Esophagus muscularis mucosa (tissue), 4 donors: ENCODE measurements at places on chromosomes 7 and 10. TPM values are rescaled to one million over a fixed set of nuclear protein-coding genes. Genes with fewer than 3 reads are reported as not detected.

Gene GNAT3
- total RNA-seq = not detected

Gene ABCB1
- 7.6 TPM for total RNA-seq

Gene BZW2
- total RNA-seq = 58.1 TPM

GRCh38 chr10:100715445-100716385, 29.7 kb upstream of the PAX2 start:
- no peak overlapping the region for H3K27ac ChIP-seq
- DNase-seq = no peak
- peaks cover 96% of the 10 kb centered on the region for H3K27me3 ChIP-seq
- H3K4me3 ChIP-seq = peak overlapping the region; percentile 46
- peaks cover 16% of the 10 kb centered on the region for H3K4me1 ChIP-seq
- H3K36me3 ChIP-seq = no peaks in the 10 kb centered on the region

Gene HSPB1
- total RNA-seq = 1,674 TPM

- no peak overlapping the region for H3K27ac ChIP-seq
- H3K27me3 ChIP-seq = no peaks in the 10 kb centered on the region
- no peak overlapping the region for H3K4me3 ChIP-seq
Measured at GRCh38 chr10:30915146-30915545, 116.5 kb downstream of the ZNF438 start.

Gene KIF20B
- total RNA-seq = 1.8 TPM

Gene KIN
- 3.1 TPM for total RNA-seq

Gene TMEM184A
- total RNA-seq = 0.42 TPM

DNA sequence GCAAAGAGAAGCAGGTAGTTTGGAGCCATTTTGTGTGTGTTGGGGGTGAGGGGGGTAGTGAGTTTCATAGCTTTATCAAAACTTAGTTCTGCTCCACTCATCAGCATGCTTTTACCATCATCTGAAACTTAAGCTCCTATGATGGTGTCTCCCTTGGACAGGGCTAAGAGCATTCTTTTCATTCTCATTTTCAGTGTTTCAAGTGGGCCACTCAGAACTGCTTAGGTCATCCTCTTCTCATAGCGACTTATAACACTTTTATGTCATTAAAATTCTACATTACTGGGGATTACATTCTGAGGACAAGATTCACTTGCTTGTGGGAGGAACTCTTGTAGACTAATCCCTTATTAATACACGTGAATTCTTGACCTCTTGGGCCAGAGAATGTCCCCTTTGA, 649.4 kb downstream of the SUGCT start:
- H3K36me3 ChIP-seq = no peaks in the 10 kb centered on the region
- DNase-seq = no peak
- no peaks in the 10 kb centered on the region for H3K27me3 ChIP-seq
- H3K4me3 ChIP-seq = no peak overlapping the region

- H3K4me1 ChIP-seq = peaks cover 30% of the 10 kb centered on the region
- H3K27ac ChIP-seq = no peak overlapping the region
- H3K36me3 ChIP-seq = no peaks in the 10 kb centered on the region
- no peak for DNase-seq
- no peaks in the 10 kb centered on the region for H3K27me3 ChIP-seq
- H3K4me3 ChIP-seq = no peak overlapping the region
Measured at GRCh38 chr7:31906479-31907171, 163.6 kb downstream of the PDE1C start.

- H3K4me1 ChIP-seq = no peaks in the 10 kb centered on the region
- H3K27me3 ChIP-seq = no peaks in the 10 kb centered on the region
- no peak for DNase-seq
- H3K27ac ChIP-seq = no peak overlapping the region
- no peaks in the 10 kb centered on the region for H3K36me3 ChIP-seq
Measured at GRCh38 chr10:74754381-74754821, 72.0 kb upstream of the KAT6B start.

GRCh38 chr10:71975087-71975870, 11.1 kb downstream of the CHST3 start:
- DNase-seq = no peak
- peak overlapping the region; percentile 83 for H3K27ac ChIP-seq
- H3K36me3 ChIP-seq = no peaks in the 10 kb centered on the region
- no peak overlapping the region for H3K4me3 ChIP-seq

DNA sequence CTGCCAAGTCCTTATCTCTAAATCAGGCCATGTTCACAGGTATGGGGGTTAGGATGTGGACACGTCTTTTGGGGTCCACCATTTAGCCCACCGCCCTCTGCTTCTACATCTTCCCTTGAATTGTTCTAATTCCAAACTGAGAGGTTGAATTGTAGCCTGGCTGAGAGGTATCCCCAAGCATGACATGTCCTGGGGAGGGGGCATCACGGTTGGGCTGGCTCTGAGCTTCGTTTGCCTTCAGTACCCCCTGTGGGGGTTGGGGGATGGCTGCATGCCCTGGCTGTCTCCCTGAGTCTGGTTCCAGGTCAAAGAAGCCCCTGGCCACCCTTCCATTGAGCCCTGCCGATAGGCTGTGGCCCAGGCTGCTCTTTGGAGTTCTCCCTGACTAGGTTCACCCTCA, 204.6 kb downstream of the GLRX3 start:
- H3K36me3 ChIP-seq = no peaks in the 10 kb centered on the region
- no peaks in the 10 kb centered on the region for H3K4me1 ChIP-seq
- H3K27ac ChIP-seq = no peak overlapping the region
- H3K27me3 ChIP-seq = no peaks in the 10 kb centered on the region
- H3K4me3 ChIP-seq = no peak overlapping the region

- no peak for DNase-seq
- H3K4me1 ChIP-seq = peaks cover 17% of the 10 kb centered on the region
- H3K36me3 ChIP-seq = no peaks in the 10 kb centered on the region
- peaks cover 16% of the 10 kb centered on the region for H3K27me3 ChIP-seq
- peak overlapping the region; percentile 64 for H3K4me3 ChIP-seq
- no peak overlapping the region for H3K27ac ChIP-seq
Measured at GRCh38 chr7:87476179-87476557, 688 bp upstream of the ABCB4 start.

Gene ST8SIA6
- 1.3 TPM for total RNA-seq

Gene GHRHR
- not detected for total RNA-seq

GRCh38 chr10:19119191-19119590, 70.6 kb downstream of the MALRD1 start:
- no peak for DNase-seq
- no peak overlapping the region for H3K27ac ChIP-seq
- H3K4me3 ChIP-seq = no peak overlapping the region
- no peaks in the 10 kb centered on the region for H3K27me3 ChIP-seq

Gene STEAP2
- 20.0 TPM for total RNA-seq

- no peaks in the 10 kb centered on the region for H3K36me3 ChIP-seq
- DNase-seq = no peak
- no peaks in the 10 kb centered on the region for H3K27me3 ChIP-seq
- no peak overlapping the region for H3K27ac ChIP-seq
Measured at GRCh38 chr7:112398534-112398933, 51.7 kb upstream of the IFRD1 start.

Gene HERPUD2
- total RNA-seq = 35.5 TPM

GRCh38 chr10:32412499-32412853, 33.5 kb upstream of the CCDC7 start:
- peaks cover 38% of the 10 kb centered on the region for H3K4me1 ChIP-seq
- no peak overlapping the region for H3K4me3 ChIP-seq
- peak overlapping the region; percentile 71 for H3K27ac ChIP-seq
- H3K36me3 ChIP-seq = no peaks in the 10 kb centered on the region
- no peaks in the 10 kb centered on the region for H3K27me3 ChIP-seq

Gene PKD2L1
- not detected for total RNA-seq

DNA sequence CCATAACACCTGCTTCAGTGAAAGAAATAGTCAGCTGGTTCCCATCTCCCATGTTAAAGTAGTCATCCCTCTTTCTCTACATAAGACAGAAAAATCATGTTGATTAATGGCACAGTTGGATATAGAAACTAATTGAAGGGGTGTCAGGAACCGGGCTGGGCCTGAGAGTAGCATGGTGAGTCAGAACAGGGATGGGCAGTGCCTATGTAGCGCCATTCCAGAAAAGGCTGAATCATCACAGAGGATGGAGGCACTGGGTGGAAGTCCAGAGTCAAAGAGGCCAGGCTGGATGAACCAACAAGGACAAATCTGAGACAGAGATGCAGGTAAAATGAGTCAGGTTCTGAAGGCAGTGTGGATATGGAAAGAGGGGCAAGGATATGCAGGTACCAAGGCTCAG, 201.2 kb downstream of the LHFPL3 start:
- no peaks in the 10 kb centered on the region for H3K4me1 ChIP-seq
- DNase-seq = peak; percentile 45
- no peaks in the 10 kb centered on the region for H3K36me3 ChIP-seq

- no peak overlapping the region for H3K4me3 ChIP-seq
- H3K36me3 ChIP-seq = no peaks in the 10 kb centered on the region
- no peaks in the 10 kb centered on the region for H3K27me3 ChIP-seq
- H3K4me1 ChIP-seq = no peaks in the 10 kb centered on the region
Measured at GRCh38 chr10:80855348-80855971, 317.8 kb downstream of the SH2D4B start.

DNA sequence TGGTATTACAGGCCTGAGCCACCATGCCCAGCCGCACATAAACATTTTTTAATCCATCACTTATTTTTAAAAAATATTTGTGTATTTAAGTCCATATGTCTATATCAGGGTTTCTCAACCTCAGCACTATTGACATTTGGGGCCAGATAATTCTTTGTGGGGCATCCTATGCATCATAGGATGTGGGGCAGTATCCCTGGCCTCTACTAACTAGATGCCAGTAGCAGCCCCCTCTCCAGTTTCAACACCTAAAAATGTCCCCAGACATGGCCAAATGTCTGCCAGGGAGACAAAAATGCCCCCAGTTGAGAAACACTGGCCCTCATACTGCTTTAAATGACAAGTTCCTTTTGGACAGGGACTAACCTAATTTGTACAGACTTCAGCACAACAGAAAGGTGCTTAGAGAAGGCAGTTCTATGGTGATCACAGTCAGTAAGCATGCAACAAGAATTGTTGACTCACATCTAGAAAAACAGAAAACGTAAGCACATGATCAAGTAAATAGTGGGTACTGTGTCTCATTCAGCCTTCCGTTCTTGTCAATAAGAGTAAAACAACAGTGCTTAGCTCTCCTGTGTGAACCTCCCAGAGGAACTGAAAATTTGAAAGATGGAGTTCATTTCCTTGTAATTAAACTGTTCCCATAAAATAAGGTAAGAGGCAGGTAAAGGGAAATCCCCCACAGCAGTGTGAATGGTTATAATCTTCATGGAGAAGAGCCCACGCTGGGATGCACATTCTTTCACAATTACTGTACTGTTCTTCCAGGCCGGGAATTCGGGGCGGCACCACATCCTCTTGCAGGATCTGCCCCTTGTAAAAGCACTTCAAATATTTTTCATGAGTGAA, 17.3 kb upstream of the ADRB1 start:
- peaks cover 17% of the 10 kb centered on the region for H3K4me1 ChIP-seq
- DNase-seq = no peak
- no peak overlapping the region for H3K4me3 ChIP-seq
- H3K36me3 ChIP-seq = no peaks in the 10 kb centered on the region
- H3K27me3 ChIP-seq = no peaks in the 10 kb centered on the region
- H3K27ac ChIP-seq = no peak overlapping the region

- H3K4me3 ChIP-seq = no peak overlapping the region
- no peaks in the 10 kb centered on the region for H3K4me1 ChIP-seq
- DNase-seq = no peak
- H3K36me3 ChIP-seq = no peaks in the 10 kb centered on the region
- H3K27ac ChIP-seq = no peak overlapping the region
- no peaks in the 10 kb centered on the region for H3K27me3 ChIP-seq
Measured at GRCh38 chr10:5561704-5562645, 37.2 kb downstream of the CALML3 start.

DNA sequence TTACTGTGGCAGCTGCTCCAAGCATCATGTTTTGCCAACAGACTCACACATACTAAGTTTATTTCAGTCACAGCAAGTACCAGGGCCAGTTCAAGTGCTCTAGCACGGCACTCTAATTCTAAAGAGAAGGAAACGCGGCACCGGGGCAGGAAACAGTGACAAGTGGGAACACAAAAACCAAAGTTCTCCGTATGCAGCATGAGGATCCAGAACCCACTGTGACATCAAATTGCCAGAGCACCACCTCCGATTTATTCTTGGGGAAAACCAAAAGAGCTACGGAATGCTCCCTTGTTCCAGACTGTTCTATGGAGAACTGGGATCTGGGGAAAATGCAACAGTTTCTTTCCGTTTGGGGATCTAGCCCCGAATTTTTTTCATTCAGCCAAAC, 448 bp upstream of the PTER start:
- H3K4me1 ChIP-seq = peaks cover 31% of the 10 kb centered on the region
- H3K36me3 ChIP-seq = no peaks in the 10 kb centered on the region
- DNase-seq = no peak
- peak overlapping the region; percentile 85 for H3K27ac ChIP-seq

DNA sequence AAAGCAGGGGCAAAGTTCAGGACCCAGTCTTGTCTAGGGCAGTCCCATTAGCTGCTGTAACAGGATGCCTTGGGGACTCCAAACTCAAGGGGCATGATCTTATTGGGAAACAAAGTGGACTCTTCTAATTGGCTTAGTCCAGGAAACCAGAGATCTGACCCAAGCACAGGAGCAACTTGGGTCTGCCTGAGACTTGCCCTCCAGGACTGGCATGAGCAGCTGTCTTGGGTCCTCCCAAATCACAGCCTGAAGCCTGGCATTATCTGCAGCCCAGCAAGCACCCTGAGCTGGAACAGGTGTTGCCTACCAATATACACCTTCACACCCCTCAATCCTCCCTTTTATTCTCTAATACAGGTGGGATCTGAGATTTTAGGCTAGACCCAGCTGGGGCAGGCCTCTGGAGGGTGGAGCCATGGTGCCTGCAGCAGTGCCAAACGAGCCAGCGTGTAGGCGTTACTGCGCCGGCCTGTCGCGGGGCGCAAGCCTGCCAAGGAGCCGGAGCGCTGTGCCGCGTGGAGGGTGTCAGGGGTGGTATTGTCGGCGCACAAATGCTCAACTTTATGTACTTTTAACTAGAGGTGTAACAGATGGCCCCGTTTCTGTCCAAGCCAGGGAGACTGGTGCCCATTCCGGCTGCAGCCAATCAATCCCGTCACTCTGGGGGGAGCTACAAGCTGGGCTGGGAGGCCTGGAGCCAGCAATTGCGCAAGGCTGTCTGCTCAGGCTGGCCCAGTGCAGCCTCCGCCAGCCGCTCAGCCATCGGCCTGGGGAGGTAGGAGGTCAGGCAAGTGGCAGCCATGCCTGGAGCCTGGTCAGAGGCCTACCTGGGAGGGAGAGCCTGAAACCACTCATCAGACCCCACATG, 12.8 kb upstream of the LBX1 start:
- DNase-seq = no peak
- no peaks in the 10 kb centered on the region for H3K36me3 ChIP-seq
- no peak overlapping the region for H3K4me3 ChIP-seq
- H3K4me1 ChIP-seq = peaks cover 11% of the 10 kb centered on the region
- H3K27ac ChIP-seq = no peak overlapping the region

DNA sequence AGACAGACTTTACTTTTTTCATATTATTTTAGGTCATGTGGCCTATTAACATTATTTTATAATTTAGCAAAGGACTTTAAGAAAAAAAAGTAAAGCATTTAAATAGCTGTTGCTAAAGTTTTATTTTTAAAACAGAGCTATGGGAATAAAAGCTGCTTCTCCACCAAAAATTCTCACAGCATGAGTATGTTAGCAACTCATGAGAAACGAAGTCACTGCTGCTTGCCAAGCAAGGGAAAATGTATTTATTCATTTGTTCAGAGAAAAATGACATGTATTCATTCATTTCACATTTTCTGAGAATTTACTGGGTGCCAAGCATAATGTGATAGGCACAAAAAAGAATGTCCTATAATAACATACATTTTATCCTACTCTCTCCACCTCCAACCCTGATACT, 5.1 kb downstream of the LRRC72 start:
- H3K36me3 ChIP-seq = no peaks in the 10 kb centered on the region
- no peak overlapping the region for H3K4me3 ChIP-seq
- DNase-seq = no peak
- no peaks in the 10 kb centered on the region for H3K27me3 ChIP-seq

GRCh38 chr7:73999664-74000435, 28.1 kb upstream of the ELN start:
- no peaks in the 10 kb centered on the region for H3K27me3 ChIP-seq
- no peaks in the 10 kb centered on the region for H3K36me3 ChIP-seq
- no peak overlapping the region for H3K4me3 ChIP-seq
- H3K27ac ChIP-seq = peak overlapping the region; percentile 75
